ENCODE measurements at places on chromosomes 1 and 21.

- no peak for DNase-seq
Observed at GRCh38 chr1:40880813-40881549, 18.8 kb upstream of the CITED4 start.

- no peak for DNase-seq
Observed at GRCh38 chr1:47906527-47907176, 90.5 kb downstream of the TRABD2B start.

DNA sequence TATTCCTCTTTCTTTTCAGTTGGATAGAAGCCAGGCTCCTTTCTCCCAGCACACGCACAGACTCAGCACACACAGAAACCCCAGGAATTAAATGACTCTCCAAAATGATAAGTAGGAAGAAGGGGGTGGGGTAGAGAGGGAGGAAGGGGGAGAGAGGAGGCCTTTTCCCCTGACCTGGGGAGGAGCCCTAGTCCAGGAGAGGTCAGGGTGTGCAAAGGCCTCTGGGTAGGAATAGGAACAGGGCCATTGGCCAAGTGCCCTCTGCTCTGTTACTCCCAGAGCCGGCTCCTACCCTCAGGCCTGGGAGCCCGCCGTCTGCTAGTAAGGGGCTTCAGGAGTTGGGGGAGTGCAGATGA is 35.6 kb upstream of the PUM1 start:
- no peak for DNase-seq

GRCh38 chr1:11697893-11698210 is 6.3 kb downstream of the DRAXIN start:
- no peak for DNase-seq

GRCh38 chr1:161676958-161677689 is 14.2 kb downstream of the FCGR2B start:
- DNase-seq = peak; percentile 14

- peak; percentile 43 for DNase-seq
Observed at GRCh38 chr1:61050541-61051442, 31.6 kb upstream of the NFIA start.

DNA sequence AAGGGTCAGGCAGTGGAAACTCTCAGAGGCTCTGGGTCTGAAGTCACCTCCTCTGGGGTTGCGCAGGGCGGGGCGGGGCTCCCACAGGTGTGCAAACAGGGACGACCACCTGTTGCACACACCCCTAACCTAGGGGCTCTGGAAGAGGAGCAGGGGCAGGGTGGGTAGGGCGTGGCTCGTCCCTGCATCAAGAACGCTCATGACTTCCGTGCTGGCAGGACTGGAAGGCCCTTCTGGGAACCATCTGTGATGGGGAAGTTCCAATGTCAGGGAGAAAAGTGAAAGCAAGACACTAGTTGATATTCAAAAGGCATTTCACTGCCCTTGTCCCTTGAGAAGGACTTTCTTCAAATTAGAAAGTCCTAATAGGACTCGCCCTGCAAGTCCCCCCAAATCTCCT is 22.1 kb upstream of the CLSTN1 start:
- DNase-seq = no peak

- DNase-seq = no peak
Observed at GRCh38 chr1:20711285-20712214, 6.3 kb downstream of the KIF17 start.

DNA sequence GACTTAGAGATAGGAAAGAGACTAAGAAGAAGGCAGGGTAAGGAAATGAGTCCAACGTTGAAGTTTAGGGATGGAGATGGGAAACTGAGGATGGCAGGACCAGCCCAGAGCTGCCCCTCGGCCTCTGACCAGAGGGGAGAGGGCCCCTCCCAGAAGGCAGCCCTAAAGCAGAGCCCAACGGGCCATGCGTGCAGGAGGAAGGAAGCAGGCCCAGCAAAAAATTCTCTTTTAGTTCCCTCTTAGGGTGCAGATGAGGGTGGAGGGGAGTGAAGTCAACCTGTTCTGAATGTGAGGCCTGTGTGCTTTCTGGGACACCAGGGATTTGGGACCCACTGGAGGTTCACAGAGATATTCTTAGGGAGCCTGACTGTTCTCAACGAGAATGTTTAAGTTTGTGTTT is 225.4 kb downstream of the RHOU start:
- DNase-seq = no peak

DNA sequence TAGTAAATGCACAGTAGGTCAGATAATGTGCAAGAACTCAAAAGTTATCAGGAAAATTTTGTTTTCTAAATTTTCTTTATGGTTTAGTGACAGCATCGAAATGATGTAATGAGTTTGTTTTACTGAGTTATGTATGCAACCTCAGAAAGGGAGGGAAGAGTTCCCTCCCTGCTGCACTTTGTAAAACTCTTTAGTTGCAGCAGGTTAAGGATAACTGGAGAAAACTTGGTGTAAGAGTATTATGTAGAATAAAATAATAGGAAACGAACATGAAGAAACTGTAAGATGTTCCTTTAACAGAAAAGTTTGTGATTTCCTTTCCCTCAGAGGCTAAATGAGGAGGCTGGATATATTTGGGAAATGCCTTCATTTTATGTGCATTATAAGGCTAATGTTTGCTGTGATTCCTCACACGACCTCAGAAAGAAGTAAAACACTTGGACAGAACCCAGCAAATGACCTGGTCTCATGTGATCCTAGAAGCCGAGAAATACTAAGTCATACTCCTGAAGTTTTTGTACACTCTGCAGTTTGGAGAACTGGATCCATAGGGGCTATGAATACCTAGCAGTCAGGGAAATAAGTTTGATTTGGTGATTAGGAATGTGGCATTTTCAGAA is 35.4 kb downstream of the ADGRL2 start:
- no peak for DNase-seq

GRCh38 chr1:54965624-54966340 is 14.6 kb upstream of the TMEM61 start:
- no peak for DNase-seq

- DNase-seq = no peak
Observed at GRCh38 chr1:207844371-207844770, 66.6 kb downstream of the CD34 start.

All from Calu3 (cell line).